ENCODE measurements at places on chromosomes 13 and 19.
A peak's percentile ranks its signal among the peaks of the same experiment; 100 is the strongest.

GRCh38 chr19:46520616-46521015 lies 24.9 kb upstream of the PNMA8B start:
- no peak for DNase-seq

- DNase-seq, result no peak
Observed at GRCh38 chr19:16326401-16327168, 2.0 kb downstream of the KLF2 start.

- no peak for DNase-seq
Observed at GRCh38 chr19:28294395-28294794, 918.6 kb downstream of the UQCRFS1 start.

GRCh38 chr13:21124852-21125251 lies 51.5 kb downstream of the SKA3 start:
- peak; percentile 65 for DNase-seq

DNA sequence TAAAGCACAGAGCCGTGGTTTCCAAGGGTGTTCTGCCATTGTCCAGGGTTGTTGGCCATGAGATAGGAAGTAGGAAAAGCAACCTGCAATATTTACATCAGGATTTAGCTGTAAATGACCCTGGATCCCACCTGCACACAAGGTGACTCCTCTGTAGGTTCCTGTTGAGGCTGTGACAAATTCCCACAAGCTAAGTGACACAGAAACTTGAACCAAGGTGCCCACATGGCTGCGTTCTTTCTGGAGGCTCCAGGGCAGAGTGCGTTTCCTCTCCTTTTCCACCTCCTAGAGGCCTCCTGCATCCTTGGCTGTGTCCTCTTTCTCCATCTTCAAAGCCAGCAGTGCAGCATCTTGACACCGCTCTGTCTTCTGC lies 11.9 kb downstream of the CEACAM21 start:
- DNase-seq, result no peak

GRCh38 chr13:31919971-31920726 lies 111.4 kb upstream of the FRY start:
- DNase-seq, result no peak

- DNase-seq, result no peak
Observed at GRCh38 chr13:94896238-94896637, 183.9 kb upstream of the SOX21 start.

DNA sequence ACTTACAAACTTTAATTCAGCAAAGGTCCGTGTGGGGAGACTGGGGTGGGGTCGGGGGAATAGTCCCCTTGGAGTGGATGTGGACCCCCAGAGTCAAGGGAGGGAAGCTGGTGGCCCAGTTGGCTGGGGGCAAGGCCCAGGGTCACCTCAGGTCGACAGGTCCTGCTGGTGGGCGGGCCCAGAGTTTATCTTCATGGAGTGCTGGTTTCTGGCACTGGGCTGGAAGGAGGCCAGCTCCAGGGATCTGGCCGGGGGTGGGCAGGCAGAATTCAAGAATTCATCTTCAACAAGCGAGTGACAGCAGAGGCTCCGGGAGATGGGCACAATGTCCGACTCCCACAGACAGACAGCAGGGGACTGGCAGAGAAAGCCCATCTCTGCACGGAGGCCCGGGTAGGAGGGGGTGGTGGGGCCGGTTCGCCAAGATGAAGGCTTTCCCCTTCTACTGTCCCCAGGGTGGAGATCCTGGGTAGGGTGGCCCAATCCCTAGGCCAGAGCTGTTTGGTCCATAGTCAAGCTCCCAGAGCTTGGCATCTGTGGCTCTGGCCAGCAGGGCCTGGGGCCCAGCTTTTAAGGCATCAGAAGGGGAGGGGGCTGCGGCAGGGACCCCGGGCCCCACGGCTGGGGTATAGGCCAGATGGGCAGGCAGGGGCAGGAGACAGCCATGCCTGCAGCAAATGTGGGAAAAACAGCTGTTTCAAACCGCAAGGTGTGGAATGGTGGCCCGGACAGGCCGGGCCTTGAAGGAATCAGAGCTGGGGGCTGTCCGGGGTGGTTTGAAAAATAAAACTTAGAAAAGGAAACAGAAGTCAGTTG lies 622 bp upstream of the FDX2 start:
- no peak for DNase-seq

- no peak for DNase-seq
Observed at GRCh38 chr19:16402041-16402440, 69.7 kb downstream of the EPS15L1 start.

GRCh38 chr19:40740747-40741146 lies 9.5 kb downstream of the ACTMAP start:
- DNase-seq, result no peak

DNA sequence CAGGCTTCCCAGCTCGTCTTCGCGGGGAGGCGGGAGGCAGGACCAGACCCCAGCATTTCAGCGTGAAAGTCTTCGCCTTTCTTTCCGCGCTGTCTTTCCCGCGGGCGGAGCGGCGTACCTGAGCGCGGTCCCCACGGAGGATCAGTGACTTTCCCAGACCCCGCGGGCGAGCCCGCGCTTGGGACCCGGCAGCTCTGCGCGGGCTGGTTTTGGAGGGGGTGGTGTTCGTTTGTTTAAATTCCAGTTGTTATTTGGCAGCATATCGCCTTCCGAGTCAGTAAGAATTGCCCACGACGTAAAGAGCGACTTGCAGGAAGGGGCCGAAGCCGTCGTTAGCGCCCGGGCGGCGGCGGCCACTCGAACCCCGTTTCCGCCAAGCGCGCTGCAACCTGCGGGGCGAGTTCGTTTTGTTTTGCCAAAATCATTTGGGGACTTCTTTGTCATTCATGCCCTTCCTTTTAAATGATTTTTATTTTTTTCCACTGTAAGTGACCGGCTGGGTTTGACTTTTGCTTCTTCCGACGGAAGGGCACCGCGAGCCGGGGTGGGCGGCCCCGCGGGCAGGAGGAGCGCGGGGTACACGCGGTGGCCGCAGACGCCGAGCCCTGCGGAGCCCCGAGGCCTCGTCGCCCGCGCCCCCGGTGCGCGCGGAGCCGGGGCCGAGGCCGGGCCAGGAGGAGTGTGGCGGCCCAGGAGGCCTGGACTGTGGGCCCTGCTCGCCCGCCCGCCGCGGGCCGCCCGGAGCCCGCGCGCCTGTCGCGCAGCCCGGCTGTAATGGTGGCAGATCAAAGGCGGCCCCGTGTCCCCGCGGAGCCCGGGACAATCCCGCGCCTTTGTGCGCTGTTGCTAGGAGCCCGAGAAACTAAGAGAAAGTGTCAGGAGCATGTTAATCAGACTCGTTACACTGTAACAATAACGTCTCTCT lies 75.9 kb downstream of the ZIC5 start:
- DNase-seq, result no peak

DNA sequence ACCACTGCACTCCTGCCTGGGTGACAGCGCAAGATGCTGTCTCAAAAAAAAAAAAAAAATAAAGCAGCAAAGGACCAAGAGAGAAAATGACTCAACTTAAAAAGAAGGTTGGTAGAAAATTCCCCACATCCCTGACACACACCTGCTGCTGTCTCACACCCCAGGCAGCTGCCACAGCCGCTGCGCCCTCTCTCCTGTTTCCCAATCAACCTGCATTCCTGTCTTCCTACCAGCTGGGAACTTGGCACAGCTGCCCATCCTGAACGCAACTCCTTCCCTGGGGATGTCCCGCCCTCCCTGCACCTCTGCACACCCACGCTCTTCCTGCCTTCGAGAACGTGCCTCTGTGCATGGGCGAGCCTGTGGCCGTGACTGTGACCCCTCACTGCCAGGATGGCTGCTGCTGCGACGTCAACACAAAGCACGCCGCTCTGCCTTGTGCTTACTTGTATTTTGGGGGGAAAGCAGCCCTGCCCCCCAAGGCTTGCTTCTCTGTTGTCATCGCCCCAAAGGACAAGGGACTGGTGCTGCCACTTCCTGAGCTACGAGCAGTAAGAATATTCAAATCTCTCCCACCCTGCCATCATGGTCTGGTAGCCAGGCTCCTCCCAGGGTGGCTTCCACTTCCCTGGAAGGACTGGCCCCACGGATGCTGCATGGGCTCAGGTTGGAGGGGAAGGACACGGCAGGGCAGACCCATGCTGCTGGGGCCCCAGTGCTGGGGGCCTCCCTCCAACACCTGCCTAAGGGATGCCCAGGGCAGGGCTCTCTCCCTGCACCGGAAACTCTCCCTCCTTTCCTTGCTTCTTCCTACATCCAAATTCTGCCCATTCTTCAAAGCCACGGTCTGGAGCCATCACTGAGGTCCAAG lies 20.7 kb downstream of the SH3GL1 start:
- no peak for DNase-seq

DNA sequence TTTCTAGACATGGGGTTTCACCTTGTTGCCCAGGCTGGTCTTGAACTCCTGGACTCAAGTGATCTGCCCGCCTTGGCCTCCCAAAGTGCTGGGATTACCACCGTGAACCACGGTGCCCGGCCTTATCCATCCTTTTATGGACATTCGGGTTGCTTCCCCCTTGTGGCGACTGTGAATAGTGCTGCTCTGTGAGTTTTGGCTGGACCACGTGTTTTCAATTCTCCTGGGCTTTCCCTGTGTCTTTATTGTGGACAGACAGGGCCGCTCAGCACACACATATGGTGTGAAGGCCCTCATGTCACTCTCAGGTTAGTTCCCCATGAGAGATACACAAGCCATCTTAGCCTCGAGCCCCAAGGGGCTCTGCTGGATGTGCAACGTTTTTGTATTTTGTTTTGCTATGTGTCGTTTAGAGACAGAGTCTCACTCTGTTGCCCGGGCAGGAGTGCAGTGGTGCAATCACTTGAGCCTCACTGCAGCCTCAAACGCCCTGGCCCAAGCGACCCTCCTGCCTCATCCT lies 40.5 kb downstream of the MAU2 start:
- peak; percentile 44 for DNase-seq

GRCh38 chr13:109760402-109760801 lies 26.0 kb downstream of the IRS2 start:
- no peak for DNase-seq

DNA sequence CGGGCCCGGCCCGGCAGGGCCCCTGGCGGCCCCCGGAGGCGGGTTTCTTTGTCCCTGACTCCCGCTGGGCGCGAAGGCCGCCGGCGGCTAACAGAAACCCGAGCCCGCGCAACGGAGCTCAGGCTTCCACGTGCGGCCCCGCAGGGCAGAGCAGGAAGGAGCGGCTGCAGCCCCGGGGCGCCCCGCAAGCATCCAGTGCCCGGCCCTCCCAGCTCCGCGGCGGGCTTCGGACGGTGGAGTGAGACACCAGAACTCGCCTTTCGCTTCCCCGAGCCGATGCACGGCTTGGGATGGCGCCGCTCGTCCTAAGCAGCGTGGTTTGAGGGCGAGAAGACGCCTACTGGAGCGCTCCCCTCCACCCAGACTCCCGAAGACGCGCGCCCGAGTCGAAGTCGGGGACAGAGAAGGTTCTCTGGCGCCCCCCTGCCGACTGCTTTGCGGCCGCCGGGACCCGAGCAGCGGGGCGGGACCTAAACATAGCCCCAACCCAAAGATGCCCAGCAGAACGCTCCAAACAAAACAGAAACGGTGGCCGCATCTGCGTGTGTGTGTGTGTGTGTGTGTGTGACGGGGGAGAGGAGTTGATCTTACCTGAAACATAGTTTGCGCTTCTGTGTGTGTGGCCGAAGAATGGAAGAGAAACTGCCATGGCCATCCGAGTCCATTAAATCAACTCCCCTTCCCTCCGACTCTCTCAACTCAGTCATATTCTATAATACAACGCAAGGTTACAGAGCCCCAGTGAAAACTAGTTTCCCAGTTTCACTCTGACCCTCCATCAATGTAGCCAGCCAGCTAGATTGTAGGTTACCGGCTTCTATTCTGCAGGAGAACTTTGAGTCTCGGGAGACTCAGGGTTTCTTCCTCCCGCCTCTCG lies 629 bp upstream of the FGF9 start:
- peak; percentile 80 for DNase-seq

- no peak for DNase-seq
Observed at GRCh38 chr19:45938733-45939319, 24.2 kb upstream of the NANOS2 start.

- DNase-seq, result no peak
Observed at GRCh38 chr13:109883181-109884180, 97.1 kb upstream of the IRS2 start.

DNA sequence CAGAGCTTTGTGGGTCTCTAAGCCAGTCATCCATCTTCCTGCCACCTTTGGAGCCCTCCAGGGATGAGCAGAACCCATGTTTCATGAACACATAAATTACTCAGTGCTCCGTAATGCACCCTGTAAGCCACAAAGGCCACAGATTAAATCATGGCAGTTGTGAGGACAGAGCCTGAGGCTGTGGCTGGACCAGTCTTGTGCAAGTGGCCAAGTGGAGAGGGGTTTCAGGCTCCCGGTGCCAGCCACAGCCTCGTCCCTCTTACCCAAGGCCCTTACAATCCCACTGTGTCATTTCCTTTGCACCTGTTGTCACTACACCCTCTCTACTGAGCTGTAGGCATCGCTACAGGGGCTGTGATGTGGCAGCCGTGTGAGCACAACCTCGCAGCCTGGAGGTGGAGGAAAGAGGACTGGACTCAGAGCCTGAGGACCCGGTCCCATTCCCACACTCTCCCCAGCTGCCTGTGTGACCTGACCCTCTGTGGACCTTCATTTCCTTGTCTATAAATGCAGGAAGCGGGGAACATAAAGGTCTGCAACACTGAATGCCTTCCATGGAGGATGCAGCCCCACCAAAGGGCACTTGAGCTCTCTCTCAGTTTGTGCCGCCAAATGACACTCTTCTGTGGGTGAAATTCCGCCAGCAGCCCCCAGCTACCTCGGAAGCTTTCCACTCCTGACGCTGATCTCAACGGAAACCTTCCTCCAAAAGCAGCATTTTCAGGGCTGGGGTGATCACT lies 792.0 kb downstream of the UQCRFS1 start:
- no peak for DNase-seq

GRCh38 chr13:101474419-101474957 lies 22.0 kb downstream of the ITGBL1 start:
- peak; percentile 41 for DNase-seq

DNA sequence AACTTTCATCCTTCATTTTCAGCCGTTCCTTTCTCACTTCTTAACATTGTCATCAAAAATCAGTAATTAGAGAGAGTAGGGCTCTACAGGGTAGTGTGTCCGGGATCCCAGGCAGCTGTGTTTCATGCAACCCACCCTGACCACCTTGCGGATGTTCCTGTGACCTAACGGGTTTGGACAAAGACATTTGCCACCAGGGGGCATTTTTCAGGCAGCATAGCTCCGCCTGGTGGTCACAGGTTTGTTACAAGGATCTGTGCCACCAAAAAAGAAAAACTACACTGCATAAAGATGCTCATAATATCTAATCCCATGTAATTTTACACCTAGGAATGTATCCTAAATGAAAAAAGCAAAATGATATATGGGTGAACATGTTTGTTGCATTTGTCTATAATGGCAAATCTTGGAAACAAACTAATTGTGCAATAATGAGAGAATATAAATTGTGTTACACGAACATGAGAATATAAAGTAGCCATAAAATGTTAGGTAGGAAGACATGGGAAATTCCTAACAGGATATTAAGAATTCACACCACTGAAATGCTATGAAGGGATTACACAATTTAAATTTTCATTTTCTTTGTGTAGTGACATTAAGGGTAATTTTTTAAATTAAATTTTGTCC lies 123.0 kb downstream of the SLC7A1 start:
- peak; percentile 16 for DNase-seq

DNA sequence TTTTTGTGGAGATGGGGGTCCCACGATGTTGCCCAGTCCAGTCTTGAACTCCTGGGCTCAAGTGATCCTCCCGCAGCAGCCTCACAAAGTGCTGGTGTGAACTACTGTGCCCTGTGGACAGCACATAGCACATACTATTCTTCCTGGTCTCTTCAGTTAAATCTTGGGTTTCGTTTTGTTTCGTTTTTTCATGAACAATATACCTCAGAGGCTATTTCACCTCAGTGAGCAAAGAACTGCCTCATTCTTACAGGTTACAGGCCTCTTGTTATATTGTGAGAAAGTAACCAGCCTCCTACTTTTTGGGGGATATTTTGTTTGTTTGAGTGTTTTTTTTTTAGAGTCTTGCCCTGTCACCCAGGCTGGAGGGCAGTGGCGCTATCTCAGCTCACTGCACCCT lies 1.3 kb upstream of the C3 start:
- DNase-seq, result no peak
